ENCODE measurements at places on chromosomes 2 and 18.

DNA sequence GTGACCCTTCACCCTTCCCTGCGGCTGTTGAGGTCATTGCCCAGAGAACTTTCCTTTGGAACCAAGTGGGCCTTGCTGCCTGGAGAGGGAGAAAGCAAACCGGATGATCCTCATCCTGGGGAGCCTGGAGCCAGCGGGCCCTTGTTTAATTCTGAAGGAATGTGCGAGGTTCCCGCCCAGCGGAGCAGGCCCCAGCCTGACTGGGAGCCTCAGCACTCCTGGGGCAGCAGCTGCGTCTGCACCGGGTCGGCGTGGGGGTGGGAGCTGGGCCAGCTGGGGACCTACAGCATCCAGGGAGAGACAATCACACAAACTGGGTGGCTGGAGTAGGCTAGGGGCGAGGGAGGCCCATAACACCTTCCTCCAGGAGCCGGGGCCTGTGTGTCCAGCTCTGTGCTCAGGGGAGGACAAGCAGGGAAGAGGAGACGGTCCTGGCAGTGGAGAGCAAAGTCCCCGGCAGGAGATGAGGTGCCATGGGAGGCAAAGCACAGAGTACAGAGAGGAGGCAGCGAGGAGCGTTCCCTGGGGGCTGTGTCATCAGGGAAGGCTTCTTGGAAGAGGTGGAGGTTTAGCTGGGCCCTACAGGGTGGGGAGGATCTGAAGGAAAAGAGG, 61.9 kb upstream of the HAAO start:
- DNase-seq: no peak

- DNase-seq: no peak
Measured at GRCh38 chr2:191954451-191954850, 107.6 kb upstream of the CAVIN2 start.

- no peak for DNase-seq
Measured at GRCh38 chr2:75021672-75022071, 63.2 kb downstream of the POLE4 start.

GRCh38 chr18:47799376-47799775, 131.1 kb downstream of the SMAD2 start:
- DNase-seq: no peak

GRCh38 chr2:173589604-173590275, 235.1 kb downstream of the CDCA7 start:
- peak; percentile 84 for DNase-seq

- peak; percentile 10 for DNase-seq
Measured at GRCh38 chr2:15316370-15316814, 244.7 kb downstream of the NBAS start.

DNA sequence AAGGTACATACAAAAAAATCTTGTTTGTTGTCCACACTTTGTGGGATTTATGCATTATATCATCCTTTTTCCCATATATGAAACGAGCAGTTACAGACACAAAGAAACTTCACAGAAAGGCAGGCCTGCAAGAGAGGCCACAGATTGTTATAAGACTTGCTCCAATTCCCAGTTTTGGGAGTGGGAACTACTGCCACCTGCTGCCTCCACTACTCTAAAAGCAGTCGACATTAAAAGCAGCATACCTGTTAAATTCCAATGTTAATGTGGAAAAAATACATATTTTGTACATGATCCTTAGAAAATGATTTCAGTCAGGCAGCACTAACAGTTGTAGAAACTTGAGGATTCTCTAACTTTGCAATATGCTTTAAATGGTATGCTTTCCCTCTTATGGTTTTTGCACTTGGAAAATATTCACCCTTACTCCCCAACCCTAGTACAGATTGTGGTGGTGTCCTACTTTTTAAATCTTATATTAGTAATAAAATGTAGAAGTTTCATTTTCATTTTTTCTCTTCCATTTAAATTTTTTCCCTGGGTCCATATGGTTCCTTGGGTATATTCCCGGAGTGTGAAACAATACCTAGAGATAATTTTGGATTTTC, 37.9 kb downstream of the SLC38A11 start:
- no peak for DNase-seq

GRCh38 chr2:54599326-54599710, 124.1 kb upstream of the EML6 start:
- DNase-seq: no peak

- DNase-seq: no peak
Measured at GRCh38 chr2:29065068-29065811, 9.1 kb downstream of the PCARE start.

GRCh38 chr2:68832233-68832869, 38.8 kb downstream of the BMP10 start:
- no peak for DNase-seq

GRCh38 chr2:46732127-46732526, 183.5 kb downstream of the MCFD2 start:
- no peak for DNase-seq

DNA sequence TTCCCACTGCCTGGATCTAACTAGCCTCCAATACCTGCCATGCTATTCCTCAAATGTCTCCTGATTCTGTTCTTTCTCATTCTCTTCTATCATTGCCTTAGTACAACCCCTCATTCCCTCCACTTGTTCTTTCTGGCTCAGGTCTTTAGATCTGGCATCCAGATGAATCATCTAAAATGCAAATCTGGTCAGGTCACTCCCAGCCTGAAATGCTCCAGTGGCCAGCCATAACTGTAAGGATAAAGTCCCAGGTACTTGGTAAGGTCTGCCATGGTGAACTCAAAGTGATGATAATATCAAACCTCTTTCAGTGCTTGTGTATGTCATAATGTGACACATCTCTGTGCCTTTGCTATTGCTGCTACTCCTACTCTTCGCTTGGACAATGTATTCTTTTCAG, 2.9 kb upstream of the SNRNP27 start:
- DNase-seq: no peak

DNA sequence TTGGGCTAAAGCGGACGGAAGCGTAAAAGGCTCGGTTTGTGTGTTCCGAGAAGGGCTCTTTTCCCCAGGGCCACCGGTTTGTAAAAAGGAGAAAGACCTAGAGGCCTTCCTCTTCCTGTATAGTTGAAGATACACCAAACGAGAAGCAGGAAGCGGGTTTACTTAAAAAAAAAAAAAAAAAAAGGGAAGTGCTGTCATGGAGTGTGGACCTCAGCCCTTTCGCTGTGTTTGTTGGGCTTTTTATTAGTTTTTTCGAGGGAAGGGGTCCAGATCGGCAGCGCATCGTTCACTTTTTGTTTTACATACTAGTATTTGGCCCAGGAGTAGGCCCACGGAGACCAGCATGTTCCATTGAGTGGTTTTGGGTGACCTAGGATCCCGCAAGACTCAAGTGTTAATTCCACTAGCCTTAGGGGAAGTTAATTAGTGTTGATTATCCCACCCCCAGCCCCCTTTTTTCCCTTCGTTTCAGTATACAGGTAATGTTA, 676 bp downstream of the ACTR2 start:
- peak; percentile 26 for DNase-seq

- DNase-seq: no peak
Measured at GRCh38 chr2:230906471-230907230, 18.4 kb downstream of the GPR55 start.

- DNase-seq: no peak
Measured at GRCh38 chr18:76441668-76442412, 53.2 kb downstream of the ZNF516 start.

DNA sequence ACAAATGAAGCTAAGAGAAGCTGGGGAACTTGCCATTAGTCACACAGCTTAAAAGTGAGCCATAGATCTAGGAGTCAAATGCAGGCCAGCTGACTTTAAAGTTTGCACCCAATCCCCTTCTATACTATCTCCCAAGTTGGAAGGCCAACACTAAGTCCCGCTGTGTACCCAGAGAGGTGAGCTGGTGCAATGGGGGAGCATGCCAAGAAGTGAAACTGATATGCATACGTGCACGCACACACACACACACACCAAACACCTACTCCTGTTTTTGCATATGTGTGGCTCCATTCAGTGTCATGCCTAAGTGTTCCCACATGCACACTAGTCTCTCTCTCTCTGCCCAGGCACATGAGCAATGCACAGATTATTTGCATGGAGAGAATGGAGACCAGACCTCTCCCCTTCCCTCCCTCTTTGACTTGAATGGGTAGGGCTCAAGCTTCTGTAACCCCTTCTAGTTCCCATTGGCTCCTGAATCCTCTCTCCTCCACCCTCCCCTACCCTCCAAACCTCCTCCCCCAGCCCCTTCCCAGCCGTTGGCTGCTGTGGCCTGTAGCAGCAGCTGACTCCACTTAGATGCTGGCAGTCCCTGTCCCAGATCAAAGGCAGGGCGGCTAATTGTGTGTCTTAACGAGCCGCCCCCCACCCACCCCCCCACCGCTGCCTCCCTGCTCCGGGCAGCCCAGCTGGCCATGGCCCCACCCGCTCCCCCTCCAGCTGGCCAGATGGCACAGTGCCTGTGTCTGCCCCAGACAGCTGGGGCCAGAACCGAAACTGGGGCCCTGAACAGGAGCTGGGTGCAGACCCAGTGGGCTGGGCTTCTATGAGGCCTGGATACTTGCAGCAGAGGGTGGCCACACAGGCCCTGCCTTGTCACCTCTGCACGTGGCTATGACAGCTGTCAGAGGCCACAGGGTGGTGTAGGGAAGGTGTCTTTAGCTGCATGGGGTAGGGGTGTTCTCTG, 5.6 kb downstream of the WNT10A start:
- peak; percentile 77 for DNase-seq

DNA sequence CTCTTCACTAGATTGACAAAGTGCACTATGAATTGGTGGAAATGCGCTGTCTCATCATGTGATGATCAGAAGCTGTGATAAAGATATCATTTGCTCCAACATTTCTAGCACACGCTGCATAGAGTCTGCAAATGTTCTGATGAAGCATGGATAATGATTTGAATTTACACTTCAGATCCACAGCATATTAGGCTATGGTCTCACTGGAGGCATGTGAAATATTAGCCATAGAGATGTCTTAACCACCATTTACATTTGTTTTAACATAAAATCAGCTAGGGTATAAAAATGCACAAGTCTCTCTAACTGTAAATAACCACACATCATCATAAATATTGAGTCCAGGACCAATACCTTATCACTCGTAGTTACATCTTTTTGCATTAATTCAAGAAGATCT, 616.5 kb downstream of the NRXN1 start:
- no peak for DNase-seq

- peak; percentile 2 for DNase-seq
Measured at GRCh38 chr2:217166241-217166850, 306.5 kb upstream of the TNP1 start.

DNA sequence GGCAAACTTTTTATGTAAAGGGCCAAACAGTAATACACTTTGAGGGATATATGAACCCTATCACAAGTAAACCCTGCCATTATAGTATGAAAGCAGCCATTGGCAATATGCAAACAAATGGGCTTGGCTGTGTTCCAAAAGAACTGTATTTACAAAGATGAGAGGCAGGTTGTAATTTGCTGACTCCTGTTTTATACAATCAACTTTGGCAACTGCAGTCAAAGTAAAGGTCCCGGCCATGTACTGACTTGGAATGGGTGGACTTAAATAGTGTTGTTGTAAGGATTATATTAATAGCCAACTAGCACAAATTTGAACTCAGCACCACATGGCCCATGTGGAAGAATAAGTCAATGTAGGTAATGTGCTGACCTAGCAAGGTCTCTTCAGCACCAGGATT, 223.4 kb downstream of the WDPCP start:
- peak; percentile 84 for DNase-seq

DNA sequence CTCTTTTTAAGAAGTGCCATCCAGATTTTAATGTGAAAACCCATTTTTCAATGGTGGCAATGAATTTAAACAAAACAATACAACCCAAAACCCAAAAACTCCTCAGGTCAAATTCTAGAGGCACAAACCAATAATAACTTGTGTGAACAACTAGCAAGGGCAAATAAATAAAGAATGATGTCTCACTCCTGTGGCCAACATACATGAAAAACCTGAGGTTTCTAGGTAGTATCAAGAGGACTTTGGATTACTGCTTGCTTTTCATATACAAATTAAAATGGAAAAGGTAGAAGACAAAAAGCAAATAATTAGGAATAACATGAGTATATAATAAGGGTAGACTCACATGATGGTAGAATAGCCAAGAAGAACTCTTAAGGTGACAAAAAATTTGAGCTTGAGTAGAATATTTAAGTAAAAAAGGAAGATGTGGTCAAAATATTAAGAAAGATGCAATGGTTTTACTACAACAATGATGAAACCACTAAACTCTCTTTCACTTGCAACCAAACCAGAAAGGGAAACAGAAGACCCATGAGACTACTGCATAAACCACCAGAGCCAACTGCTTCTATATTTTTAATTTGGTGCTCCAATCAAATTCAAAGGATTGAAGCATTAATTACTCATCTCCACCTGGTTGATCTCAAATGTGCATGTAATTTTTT, 53.5 kb downstream of the DARS1 start:
- no peak for DNase-seq

- DNase-seq: no peak
Measured at GRCh38 chr18:47736376-47737140, 193.9 kb downstream of the SMAD2 start.

GRCh38 chr2:107984707-107985106, 1.6 kb upstream of the SLC5A7 start:
- no peak for DNase-seq

- DNase-seq: peak; percentile 4
Measured at GRCh38 chr2:192162392-192163042, 32.2 kb downstream of the TMEFF2 start.

DNA sequence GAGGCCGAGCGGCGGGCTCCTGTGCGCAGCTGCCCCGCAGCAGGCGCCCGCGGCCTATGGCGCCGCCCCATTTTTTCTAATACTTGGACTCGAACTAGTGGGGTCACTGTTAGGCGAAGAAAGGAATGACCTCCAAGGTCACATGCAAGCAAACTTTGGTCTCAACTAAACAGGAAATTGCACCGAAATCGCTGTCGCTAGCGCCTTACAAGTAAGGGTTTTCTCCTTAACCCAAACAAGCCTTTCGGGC, 339 bp downstream of the ACAA2 start:
- no peak for DNase-seq

GRCh38 chr2:42652086-42652485, 83.7 kb downstream of the MTA3 start:
- DNase-seq: no peak

DNA sequence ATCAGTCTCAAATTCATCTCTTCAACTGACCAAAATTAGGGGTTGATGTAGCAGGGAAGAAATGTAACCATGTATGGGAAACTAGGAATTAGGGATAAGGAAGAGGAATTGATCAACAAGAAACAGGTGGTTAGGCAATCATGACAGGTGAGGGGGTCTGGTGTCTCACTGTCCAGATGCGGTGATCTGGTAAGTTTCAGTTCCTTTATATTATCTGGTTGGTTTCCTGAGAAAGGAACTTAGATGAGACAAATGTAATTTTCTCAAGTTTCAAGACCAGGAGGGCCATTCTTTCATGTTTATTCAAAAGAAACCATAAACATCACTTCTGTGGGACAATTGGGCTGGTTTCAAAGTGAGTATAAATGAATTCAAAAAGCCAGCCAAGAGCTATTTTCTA, 306.2 kb upstream of the KCNJ3 start:
- no peak for DNase-seq

GRCh38 chr2:1366546-1367134, 46.6 kb upstream of the TPO start:
- DNase-seq: peak; percentile 31

DNA sequence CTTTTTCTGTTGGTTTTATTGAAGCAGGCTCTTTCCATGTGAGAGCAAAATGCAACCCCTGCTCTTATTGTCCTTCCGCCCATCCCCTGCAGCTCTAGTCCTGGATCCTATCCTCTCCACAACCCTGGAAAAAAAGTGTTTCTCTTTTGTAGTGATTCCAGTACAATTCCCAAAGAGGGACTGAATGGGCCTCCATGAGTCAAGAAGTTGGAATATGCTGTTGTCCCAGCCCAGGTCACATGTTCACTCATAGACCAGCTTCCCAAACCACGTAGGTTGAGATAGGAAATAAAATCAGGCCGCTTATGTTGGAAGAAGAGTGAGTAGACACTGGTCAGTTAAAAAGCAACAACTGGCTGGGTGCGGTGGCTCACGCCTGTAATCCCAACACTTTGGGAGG, 39.4 kb downstream of the CPO start:
- DNase-seq: no peak

Data from NCI-H510A (cell line).